ENCODE measurements at places on chromosomes 2 and 18.

- no peak for DNase-seq
These were observed 91.8 kb downstream of the LOXHD1 start for GRCh38 chr18:46565256-46565655.

DNA sequence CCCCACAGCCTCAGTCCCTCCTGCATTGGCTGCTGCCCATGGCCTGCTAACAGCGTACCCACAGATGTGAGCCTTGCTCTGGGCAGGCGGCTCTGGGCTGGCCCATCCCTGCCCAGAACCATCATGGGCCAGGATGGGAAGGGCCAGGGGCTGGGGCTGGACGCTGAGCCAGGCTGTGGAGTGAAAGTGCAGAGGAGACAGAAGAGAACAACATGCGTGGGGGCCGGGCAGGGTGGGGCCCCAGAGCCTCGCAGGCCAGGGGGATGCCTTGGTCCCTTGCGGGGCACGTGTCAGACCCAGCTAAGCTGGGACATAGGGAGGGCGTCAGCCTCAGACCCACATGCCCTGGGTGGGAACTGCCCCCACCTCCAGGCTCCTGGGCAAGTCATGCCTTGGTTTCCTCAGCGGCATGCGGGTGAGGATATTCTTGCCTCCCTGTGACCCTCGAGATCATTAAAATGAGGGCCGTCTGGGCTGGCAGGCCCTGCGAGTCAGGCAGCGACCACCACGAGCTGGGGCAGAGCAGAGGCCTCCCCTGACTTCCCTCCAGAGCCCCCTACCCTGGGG is 27.3 kb downstream of the GPC1 start:
- DNase-seq: no peak

DNA sequence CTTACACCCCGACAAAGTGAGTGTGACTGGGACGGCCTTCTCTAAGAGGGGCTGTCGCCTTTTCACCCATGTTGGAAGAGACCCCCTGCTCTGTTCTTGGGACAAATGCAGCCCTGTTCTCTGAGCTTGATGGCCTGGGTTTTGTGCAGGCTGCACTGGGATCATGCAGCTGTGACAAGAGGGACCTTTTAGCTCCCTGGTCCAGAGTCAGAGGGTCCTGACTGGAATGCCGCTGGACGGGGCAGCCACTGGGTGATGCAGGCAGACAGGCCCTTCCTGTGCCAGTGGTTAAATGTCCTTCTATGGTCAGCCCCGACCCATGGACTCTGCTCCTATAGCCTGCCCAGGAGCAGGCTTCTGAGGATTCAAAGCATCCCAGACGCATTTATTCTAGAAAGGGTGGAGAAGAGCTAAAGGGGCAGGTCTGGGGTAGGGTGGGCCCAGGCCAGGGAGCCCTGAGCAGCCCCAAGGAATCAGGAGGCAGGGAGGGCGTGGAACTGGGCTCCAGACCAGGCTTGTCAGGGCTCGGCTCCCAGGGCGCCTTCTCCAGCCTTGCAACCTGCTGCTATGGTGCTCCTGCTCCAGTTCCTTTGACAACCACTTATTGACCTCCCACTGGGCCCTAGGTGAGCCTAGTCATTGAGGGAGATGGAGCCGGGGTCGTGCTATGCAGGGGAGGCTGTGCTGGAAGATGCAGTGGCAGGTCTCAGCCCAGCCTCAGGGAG is 277.9 kb upstream of the HS6ST1 start:
- no peak for DNase-seq

DNA sequence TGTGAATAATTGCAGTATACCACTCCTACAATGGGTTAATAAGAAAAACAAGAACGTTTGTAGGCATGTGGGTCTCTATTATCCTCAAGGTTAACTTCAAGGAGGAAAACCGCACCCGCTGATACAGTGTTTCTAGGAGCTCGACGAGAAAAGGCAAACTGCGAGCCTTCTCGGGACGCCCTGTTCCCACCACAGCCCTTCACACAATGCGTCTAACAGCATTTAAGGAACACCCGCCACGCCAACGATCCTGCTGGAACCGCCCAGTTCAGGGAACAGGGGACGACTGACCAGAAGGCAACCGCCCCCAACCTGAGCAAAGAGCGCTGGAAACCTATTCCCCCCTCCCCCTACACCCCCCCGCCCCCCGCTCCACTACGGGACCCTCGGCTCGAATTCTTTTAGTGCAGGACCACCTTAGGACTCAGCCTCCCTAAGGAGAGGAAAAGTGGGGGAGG is 710 bp upstream of the TMSB10 start:
- peak; percentile 78 for DNase-seq

- peak; percentile 48 for DNase-seq
These were observed 2.8 kb upstream of the GAD1 start for GRCh38 chr2:170813611-170814532.

GRCh38 chr18:48600046-48600445 is 61.2 kb downstream of the CTIF start:
- no peak for DNase-seq

GRCh38 chr2:21008790-21009661 is 34.8 kb downstream of the APOB start:
- DNase-seq: no peak

DNA sequence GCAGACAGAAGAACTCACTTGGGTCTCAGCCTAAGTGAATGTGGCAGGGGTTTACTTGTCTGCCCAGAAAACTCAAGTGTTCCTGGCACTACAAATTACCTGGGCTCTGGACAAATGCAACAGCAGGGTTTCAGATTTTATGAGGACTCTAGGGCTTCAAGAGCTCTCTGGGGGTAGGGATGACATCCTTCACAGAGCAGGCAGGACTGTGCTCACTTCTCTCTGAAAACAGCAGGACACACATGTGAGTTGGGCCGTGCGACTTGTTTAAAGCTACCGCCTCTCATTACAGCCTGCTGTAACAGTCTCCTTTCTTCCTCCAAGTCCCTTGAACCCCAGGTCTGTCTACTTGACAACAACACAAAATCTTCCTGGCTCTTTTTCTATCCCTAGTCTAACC is 212.6 kb downstream of the EN1 start:
- DNase-seq: no peak

- DNase-seq: peak; percentile 14
These were observed 56.3 kb downstream of the TIMM21 start for GRCh38 chr18:74204526-74205152.

- DNase-seq: no peak
These were observed 633.4 kb upstream of the CELF4 start for GRCh38 chr18:38198956-38199355.

- DNase-seq: peak; percentile 56
These were observed 42.5 kb downstream of the ZNF519 start for GRCh38 chr18:14089781-14090180.

DNA sequence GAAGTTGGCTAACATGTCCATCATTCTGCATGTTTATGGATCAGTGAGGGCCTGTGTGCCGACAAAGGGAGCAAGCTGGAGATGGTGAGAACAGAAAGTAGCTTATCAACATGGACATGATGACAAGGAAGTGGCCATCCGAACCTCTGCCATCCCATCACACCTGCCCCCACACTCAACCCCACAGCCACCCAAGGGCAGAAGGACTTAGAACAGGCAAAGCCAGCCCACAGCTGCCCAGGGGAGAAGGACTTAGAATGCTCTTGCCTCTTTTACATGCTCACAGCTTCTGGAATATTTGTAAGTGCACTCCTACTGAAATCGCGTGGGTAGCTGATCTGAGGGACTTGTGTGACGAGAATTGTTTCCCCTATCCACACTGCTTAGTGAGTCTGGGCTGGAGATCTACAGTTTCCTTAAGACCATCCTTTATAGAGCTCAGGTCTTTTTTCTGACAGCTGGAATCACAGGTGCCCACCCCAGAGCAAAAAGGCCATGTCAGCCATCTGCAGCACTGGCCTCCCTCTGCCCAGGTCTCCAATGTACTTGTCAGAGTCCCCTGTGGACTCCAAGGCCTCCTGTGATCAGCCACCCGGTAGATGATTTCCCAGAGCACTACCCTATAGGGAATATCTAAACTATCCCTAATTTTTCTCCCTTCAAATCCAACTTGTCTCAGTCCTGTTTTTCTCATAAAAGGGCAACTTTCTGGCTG is 154.1 kb downstream of the SMAD7 start:
- no peak for DNase-seq

- no peak for DNase-seq
These were observed 365.6 kb upstream of the UBE2E3 start for GRCh38 chr2:180614776-180615175.

GRCh38 chr2:187117483-187117882 is 268.5 kb upstream of the ZSWIM2 start:
- peak; percentile 14 for DNase-seq

DNA sequence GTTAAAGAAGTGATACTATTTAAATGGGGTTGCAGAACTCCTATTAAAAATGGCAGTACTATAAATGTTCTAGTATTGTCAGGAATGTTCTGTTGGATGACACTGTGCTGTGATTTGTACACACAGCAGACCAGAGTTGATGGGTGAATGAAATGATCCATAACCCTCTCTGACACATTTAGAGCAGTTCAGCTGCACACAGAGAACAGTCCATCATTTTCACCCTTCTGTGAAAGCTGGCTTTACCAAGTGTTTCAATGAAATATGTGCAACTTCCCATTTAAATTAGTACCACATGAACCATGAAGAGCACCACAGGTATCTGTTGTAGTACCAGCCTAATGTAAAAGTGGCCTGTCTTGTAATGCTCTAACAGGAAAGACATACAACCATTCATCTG is 981.4 kb downstream of the TMEM182 start:
- no peak for DNase-seq

- no peak for DNase-seq
These were observed 3.3 kb downstream of the CIB4 start for GRCh38 chr2:26637811-26638310.

GRCh38 chr2:73004889-73005596 is 66.5 kb downstream of the SFXN5 start:
- DNase-seq: no peak

DNA sequence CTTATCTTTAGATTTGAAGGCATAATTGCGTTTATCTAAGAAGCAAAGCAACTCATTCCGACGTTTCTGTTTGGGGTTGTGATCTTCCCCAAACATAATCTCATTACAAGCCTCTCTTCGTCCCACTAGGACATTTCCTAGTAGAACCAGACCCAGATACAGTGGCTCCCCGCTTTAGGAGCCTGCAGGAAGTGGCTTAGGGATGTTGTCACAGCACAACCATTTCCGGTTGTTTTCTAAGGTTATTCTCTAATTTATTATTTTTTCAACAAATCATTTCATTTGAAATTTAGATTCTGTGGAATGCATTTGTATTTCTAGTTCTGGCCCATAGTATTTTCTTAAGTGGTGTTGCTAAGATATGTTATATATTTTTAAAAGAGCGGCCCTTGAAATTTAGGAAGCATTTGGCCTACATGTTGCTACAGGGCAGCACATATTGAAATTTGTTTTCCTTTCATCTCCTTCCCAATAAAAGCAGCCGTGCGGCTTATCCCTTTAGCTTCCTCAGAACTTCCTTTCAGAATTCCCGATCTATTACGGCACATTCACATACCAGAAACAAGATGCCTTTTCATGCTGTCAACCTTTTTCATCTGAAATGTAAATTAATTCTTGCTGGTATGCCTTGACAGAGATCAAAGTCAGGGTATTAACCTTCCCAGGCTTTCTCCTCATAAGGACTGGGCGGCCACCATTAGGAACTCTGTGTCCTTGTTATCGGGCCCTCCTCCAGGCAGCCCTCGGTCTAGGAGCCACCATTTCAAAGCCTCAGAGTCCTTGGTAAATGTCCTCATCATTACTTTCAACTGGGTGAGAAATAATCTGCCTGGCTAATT is 210.9 kb upstream of the SP5 start:
- DNase-seq: no peak

- peak; percentile 96 for DNase-seq
These were observed 143.5 kb downstream of the PKP4 start for GRCh38 chr2:158600155-158600802.

DNA sequence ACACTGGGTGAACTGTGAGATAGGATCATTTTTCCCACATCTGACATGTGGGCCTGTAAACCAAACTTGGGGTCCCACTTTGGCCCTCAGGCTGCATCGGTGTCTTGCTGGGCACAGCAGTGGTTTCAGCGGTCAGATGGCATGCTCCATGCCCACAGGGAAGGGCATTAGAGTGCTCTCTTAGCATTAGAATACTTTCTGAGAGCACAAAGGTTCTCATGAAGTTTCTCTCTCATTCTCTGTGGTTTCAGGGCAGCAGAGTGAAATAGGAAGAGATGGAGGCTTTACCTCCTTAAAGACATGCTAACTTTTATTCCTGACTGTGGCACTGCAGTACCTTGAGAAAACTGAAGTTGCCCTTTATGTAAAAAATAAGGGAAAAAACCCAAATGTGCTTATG is 36.6 kb upstream of the GATA6 start:
- DNase-seq: no peak

- DNase-seq: no peak
These were observed 9.6 kb downstream of the STPG4 start for GRCh38 chr2:47145466-47145865.

- DNase-seq: peak; percentile 33
These were observed 44.4 kb downstream of the EXOC6B start for GRCh38 chr2:72781480-72781879.

DNA sequence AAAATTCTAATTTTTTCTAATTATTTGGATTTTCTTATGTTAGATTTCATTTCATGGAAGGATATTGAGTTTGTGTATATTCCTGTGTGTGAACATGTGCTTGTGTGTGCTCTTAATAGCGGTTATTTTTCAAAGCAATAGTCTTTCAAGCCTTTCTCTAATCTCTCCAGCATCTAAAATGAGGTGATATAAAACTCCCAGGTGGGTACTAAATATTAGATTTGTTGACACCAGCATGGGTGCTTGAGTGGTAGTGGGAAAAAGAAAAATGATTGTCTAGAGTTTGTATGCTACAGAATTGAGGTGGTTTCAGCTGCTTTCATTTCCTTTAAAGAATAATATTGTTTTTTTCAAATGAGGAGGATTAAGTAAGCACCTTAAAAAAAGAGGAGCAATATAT is 296.8 kb downstream of the PARD3B start:
- no peak for DNase-seq

- DNase-seq: no peak
These were observed 666.5 kb upstream of the FANCL start for GRCh38 chr2:58907644-58908043.

DNA sequence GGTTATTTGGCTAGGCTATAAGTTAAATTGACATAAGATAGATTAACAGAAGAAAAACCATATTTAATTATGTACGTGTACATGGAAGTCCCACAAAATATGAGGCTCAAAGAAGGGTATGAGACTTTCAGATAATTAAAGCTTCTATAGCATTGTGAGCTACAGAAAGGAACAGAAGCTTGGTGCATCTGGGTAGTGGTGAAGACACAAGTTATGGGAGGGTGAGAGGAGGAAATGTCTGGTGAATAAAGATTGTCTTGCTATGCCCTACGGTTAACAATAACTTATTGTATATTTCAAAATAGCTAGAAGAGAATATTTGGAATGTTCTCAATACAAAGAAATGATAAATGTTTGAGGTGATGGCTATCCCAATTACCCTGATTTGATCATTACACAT is 6.8 kb upstream of the FAM124B start:
- DNase-seq: no peak

DNA sequence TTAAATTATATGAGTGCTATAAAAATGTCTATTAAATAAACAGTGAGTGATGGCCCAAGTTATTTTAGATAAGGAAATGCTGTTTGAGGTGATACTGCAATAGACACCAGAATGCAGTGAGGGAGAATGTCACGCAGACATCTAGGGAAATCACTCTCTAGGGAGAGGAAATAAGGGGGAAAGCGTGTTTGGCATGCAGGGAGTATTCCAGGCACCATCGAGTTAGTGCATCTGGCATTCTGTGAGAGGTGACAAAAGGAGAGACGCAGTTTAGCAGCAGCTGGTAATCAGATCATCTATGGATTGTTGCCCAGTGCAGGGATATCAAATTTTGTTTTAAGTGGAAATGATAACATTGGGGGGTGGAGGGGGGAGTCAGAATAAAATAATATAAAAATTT is 175.4 kb upstream of the NETO1 start:
- DNase-seq: no peak

- peak; percentile 75 for DNase-seq
These were observed 108.2 kb downstream of the PDE1A start for GRCh38 chr2:182318466-182319220.
